ENCODE measurements at places on chromosomes 2 and 18.

DNA sequence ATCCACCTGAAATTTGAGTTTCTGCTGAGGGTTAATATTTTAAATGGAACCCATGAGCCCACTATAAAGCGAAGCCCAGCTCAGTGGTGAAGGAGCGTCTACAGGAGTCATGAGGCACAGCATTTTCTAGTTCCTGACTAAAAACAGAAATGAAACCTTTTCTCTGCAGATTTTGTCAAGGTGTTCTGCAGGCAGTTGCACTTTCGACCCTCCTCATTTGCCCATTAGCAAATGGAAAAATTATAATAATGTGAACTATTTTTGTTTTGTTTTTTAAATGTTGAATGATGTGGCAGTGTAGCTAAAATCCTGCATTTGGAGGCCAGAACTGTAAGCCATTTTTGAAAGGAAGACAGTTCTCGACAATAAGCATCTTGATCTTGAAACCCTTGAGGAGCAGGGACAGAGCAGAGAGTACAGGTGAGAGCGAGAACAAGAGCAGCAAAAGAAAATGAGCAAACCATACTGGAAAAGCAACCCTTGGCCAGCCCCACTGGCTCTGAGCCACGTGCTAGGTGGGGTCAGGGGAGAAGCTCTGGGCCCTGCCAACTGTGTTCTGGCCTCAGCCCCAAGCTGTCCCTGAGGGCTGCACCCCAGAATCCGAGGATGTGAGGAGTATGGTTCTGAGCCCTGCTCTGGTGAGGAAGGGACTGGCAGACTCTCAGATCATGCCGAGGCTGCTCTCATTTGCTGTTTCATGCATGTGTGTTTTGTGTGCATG is 26.4 kb upstream of the COPS8 start:
- no peak for DNase-seq

GRCh38 chr2:126802774-126803433 is 95.8 kb upstream of the TEX51 start:
- no peak for DNase-seq

- DNase-seq: no peak
These were observed 39.2 kb upstream of the IL1R2 start for GRCh38 chr2:101952551-101952950.

DNA sequence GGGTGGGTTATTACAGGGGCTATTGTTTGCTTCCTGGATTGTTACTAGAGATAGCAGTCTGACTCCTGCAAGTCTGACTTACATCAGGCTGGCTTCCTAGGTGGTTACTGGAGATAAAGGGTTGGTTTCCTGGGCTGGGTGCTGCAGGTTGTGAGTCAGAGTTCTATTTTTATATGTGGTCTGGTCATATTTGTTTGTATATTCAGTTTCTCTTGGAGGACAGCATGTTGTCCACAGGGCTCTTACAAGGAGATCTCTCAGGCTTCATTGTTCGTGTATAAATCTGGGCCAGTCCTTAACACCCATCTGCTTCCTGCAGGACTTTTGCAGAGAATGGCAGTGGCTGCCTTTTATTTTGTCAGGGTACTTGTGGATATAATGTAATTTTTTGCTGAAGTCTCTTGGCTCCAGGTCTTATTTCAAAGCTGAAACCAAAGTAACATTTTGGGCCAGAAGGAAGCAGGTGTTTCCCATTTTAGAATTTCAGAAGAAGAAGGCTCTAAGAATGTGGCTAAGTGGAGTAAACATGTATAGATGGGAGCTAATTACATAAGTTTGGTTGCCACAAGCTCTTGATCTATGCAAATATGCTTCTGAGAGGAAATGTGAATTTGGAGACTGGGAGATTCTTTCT is 65.9 kb upstream of the SLC16A14 start:
- no peak for DNase-seq

DNA sequence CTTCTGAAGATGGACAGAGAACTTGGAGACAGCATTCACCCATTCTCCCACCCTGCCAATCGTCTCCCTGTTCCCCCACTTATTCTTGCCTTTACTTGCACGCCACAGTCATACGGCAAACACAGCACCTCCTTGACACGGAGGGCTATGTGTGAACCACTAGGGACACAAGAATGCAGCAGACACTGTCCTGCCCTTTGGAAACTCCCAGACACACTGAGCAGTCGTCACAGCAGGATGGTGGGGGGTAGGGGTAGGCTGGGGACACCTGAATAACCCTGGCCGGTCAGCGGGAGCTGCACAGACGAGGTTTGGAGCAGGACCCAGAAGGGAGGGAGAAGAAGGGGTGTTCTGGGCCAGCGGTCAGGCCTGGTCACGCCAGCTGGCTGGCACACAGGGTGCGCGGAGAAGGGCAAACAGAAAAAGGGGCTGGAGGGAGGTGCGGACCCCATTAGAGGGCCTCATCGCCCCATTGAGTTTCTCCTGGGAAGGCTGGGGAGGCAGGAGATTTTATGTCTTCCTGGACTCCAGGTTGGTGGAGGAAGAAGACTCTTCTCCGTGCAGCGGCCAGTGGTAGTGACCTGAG is 40.0 kb upstream of the FOSL2 start:
- DNase-seq: no peak

DNA sequence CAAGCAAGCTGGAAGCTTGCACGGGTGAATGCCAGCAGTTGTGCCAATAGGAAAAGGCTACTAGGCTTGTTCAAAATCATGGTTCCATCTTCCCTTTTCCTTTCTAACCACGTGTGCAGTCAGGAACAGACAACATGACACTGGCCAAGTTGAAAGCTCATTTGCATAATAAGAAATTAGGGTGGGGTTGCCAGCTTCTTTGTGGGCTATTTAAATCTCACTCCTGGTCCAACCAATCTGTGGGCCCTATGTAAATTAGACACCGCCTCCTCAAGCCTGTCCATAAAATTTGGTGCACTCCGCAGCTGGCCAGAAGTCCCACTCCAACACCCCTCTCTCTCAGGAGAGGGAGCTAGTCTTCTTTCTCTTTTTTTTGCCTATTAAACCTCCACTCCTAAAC is 1948.4 kb upstream of the PIK3C3 start:
- DNase-seq: peak; percentile 44

DNA sequence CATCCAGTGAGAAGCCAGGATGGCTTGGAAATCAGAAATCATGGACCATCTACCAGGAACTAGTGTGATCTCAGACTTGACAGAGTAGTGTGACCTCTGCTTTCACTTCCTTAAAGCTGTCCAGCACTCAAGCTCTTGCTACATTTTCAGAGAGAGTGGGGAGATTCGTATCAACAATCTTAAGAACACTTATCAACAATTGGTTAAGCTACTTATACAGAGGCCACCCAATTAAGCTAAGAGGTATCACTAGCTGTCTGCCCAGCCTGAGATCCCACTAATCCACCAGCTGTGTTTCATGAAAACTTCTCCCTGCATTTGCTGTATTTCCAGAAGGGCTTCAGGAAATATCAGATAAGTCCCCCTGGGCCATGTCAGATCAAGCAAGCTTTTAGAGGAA is 4.2 kb downstream of the RPRM start:
- no peak for DNase-seq

DNA sequence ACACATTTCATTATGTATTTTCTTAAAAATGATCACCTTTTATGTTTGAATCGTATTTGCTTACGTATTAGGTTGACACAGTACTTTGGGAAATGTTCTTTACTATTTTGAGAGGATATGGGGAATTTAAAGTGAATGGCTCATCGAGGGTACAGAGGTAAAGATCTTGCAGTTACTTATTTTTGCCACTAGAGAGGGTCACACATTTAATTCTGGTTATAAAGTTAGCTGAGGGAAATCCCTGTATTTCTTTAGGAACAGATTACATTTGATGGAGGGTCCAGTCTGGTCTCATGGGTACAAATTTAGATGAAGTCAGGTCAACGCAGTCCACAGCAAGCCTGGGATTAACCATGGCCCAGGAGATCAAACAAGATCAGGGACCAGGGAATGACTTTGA is 24.5 kb downstream of the DYNC2LI1 start:
- DNase-seq: no peak

DNA sequence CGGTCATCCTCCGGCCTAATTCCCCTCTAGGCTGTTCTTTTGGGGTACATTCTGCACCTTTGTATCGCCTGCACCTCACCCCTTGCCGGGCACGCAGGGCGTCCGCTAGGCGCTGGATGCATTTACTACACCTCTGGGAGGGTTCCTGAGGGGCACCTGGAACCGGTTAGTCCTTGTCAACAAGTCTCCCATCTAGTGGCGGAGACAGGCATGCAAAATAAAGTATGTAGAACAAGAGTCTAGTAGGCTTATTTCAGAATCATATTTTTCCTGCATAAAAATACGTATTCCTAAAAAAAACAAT is 705 bp upstream of the TEX261 start:
- no peak for DNase-seq

- no peak for DNase-seq
These were observed 896 bp downstream of the CACNB4 start for GRCh38 chr2:152097801-152098495.

- DNase-seq: no peak
These were observed 222.1 kb downstream of the MTX2 start for GRCh38 chr2:176491172-176491904.

- no peak for DNase-seq
These were observed 481.0 kb upstream of the TNP1 start for GRCh38 chr2:217340899-217341298.

DNA sequence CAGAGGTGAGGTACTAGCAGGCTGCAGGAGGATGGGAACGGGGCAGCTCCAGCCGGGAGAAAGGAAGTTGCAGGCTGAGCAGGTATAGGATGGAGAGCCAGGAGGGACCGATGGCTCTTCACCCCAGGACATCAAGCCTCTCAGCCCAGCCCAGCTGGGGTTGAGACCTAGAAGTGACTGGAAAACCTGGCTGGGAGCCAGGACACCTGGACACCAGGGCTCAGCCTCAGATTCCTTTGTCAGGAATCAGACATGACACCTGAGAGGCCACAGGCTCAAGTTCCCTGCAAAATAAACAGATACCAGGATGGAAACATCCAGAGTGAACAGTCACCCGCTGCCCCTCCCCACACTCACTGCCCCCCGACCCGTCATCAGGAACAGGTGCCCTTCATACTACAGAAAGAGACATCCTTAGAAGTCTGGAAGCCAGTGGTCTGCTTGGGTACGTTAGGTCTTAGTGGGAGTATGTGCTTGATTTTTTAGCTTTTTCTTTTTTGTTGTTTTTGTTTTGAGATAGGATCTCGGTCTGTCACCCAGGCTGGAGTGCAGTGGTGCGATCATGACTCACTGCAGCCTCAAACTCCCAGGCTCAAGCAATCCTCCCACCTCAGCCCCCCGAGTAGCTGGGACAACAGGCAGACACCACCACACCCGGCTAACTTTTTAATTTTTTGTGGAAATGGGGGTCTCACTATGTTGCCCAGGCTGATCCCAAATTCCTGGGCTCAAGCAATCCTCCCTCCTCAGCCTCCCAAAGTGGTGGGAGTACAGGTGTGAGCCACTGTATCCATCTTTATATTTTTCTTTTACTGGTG is 95.7 kb upstream of the STPG4 start:
- DNase-seq: no peak

DNA sequence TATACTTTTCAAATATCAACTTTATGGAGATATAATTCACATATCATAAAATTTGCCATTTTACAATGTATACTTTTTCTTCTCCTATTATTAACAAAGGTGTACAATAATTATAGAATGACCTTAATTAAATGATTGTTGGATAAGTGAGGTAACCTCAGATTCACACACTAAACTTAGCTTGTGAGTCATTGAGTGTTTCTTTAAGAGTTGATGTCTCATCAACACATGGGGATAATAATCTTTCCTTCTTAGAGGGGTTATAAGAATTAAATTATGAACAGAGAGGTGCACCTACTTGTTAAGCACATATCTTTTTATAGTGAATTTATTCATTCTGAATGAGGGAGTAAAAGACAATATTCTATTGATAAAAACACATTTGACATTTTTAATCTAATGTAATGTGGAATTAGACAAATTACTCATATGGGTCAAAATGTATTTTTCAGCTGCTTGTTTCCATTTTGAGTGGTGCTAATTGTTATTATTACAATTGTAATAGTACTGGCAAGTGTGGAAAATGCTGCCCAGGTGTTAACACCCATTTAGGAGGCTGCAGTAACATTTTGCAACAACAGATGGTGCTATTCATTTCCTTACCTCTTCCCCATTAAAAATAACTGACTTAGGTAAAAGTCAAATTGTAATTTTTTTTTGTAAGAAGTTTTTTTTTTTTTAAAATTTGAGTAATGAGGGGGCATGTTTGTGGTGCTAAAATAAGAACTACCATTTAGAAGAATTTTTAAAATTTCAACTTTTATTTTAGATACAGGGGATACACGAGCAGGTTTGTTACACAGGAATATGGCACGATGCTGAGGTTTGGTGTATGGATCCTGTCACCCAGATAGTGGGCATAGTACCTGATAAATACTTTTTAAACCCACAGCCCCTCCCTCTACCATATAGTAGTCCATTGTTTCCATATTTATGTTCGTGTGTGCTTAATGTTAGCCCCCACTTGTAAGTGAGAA is 32.1 kb upstream of the DYNAP start:
- DNase-seq: no peak

DNA sequence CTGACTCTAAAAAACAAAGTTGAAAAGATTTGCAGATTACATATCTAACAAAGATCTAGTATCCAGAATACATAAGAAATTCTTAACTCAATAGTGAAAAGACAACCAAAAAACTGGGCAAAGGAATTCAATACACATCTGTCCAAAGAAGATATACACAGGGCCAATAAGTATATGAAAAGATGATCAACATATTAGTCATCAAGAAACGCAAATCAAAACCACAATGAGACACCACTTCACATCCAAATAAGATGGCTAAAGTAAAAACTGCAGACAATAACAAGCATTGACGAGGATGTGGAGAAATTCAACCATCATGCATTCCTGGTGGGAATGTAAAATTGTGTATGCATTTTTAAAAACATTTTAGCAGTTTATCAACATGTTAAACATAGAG is 256.0 kb downstream of the EIPR1 start:
- DNase-seq: no peak

GRCh38 chr2:154392256-154392655 is 306.2 kb upstream of the KCNJ3 start:
- DNase-seq: no peak

DNA sequence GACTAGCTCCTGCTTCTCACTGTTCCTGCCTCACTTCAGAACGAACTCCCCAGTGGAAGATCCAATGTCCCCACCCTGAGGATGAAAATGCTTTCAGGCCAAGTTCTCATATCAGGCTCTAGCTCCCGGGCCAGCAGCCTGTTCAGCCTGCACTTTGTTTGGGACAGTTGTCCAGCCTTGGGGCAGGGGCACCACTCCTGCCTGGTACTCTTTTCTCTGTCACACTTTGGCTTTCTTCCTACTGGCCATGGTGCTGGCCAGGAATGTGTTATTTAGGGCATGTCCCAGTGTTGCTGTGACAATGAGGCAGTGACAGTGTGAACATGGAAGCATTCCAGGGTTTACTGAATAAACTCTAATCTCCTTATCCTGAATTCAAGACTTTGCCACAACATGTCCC is 154.1 kb downstream of the GALNT14 start:
- no peak for DNase-seq

GRCh38 chr2:99431587-99432275 is 58.1 kb downstream of the REV1 start:
- no peak for DNase-seq

GRCh38 chr2:206069417-206069816 is 16.6 kb downstream of the INO80D start:
- DNase-seq: no peak

GRCh38 chr18:25685088-25685487 is 333.1 kb upstream of the ZNF521 start:
- DNase-seq: no peak

- no peak for DNase-seq
These were observed 289.2 kb upstream of the CCDC68 start for GRCh38 chr18:55248495-55248894.

GRCh38 chr2:97617911-97618310 is 28.0 kb upstream of the COX5B start:
- no peak for DNase-seq

- no peak for DNase-seq
These were observed 112.6 kb upstream of the YPEL5 start for GRCh38 chr2:30034052-30034775.
